ENCODE measurements at places on chromosomes 4 and X.

GRCh38 chr4:183798301-183799253, 106.5 kb upstream of the STOX2 start:
- DNase-seq = peak; percentile 42

DNA sequence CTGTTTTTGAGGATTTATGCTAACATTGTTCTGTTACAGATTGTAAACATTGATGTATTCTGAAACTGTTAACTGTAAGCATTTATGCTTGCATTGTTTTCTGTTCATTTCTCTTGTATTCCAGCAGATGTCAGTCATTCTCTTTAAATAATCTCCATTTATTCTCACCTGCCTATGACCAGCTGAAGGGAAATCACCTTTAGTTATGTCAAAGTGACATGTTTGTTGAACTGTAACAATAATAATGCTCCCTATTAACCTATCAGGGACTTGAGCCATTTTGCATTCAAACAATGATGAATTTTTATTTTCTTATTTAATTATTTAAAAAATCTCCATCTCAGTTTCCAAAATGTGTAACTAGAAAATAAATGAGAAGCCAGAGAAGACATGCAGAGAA, 58.0 kb downstream of the SPCS3 start:
- no peak for DNase-seq

- DNase-seq = no peak
These were observed 16.3 kb upstream of the PDK3 start for GRCh38 chrX:24448762-24449250.

DNA sequence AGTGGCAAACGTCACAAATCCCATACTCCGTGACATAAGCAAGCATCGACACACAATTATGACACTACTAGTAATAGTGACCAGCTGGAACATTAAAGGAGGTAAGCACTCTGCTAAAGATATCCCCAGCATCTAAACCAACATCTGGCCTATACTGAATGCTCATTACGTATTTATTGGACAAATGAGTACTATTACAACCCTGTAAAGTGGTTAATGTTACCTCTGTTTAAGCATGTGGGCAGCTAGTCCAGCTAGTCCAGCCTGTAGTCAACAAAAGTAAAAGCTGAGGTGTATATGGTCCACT, 419 bp upstream of the RPGR start:
- DNase-seq = no peak

- DNase-seq = peak; percentile 43
These were observed 16.4 kb downstream of the TCEANC start for GRCh38 chrX:13669246-13669737.

DNA sequence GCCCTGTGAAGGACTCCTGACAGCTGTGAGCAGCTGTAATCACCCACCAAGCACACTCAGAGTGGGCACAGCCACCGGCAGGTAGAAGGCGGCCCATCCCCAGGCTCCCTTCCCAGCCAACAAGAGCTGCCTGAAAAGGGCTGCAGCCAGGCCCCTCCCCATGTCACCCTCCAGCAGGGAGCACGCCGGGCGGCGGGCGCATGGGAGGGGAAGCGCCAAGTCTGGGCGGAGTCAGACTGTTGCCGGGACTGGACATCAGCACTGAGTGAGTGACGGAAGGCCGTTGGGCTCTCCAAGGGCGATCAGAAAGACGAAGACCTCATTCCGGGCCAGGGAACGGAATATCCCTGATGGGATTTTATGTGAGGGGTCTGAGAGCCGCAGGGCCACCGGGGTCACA, 82.1 kb downstream of the PPP2R2C start:
- DNase-seq = peak; percentile 35

- DNase-seq = no peak
These were observed 58.8 kb downstream of the PPP3CA start for GRCh38 chr4:101288365-101289145.

DNA sequence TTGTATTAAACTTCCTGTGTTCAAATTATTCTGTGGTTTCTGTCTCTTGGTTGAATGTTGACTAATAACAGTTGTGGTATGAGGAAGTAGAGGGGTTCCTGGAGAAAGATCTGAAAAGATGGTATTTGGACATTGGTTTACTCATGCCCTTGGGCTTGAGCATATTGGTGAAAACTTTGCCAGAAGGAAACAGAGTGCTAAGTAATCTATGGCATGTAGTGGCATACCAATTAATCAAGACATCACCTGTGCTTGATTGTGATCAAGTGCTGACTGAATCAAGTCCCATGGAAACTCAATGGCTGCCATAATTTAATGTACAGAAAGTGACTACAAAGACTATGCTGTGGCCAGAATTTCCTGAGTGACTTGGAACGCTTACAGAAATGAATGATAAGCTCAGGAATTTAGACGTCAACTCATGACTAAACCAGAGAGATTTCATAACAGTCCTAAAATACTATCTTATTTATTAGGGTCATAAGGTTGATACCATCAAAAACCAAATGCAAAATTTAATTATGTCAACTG, 2062.9 kb downstream of the ARAP2 start:
- no peak for DNase-seq

DNA sequence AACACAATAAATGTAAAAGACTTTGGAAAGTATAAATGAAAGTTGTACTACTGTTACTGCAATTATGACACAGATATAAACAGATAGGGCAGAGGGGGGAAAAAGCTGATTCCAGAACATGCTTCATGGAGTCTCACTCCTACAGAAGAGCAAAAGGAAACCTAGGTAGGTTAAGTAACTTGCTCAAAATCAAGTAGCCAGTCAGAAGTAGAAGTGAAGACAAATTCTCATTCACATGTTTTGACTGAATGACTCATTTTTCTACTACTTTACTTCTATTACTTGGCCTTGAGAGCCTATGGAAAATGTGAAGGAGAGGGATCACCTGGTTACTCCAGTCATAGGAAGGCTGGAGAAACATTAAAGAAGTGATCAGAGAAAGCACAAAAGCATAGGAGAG, 23.6 kb upstream of the RASGEF1B start:
- no peak for DNase-seq

GRCh38 chr4:112377171-112377570, 80.0 kb downstream of the ALPK1 start:
- no peak for DNase-seq

GRCh38 chrX:12702509-12703091, 88.6 kb upstream of the PRPS2 start:
- peak; percentile 5 for DNase-seq

DNA sequence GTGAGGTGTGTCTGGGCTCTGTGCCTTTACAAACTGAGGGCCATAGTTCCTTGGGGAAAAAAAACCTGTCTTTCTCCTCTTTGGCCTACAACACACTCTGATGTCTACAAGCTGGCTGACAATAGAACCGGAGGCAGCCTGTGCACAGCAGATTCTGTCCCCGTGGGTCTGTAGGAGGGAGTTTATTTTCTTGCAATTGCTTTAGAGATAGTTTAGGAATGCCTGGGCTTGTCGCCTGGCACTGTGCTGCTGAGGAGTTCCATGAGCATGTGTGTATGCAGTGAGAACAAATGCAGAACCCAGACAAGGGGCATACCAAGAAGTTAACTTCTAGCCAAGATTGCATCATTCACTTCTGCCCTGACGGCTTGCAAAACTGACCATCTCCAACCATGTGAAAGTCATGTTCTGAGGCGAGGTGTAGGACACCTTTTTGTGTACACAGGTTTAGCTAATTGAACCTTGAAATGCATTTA, 54.1 kb downstream of the CCNI start:
- DNase-seq = no peak

- DNase-seq = no peak
These were observed 66.0 kb upstream of the CHRNA9 start for GRCh38 chr4:40269133-40269532.

GRCh38 chrX:56281789-56282188, 49.6 kb downstream of the KLF8 start:
- peak; percentile 2 for DNase-seq

GRCh38 chrX:67612231-67612630, 68.4 kb downstream of the AR start:
- DNase-seq = no peak

DNA sequence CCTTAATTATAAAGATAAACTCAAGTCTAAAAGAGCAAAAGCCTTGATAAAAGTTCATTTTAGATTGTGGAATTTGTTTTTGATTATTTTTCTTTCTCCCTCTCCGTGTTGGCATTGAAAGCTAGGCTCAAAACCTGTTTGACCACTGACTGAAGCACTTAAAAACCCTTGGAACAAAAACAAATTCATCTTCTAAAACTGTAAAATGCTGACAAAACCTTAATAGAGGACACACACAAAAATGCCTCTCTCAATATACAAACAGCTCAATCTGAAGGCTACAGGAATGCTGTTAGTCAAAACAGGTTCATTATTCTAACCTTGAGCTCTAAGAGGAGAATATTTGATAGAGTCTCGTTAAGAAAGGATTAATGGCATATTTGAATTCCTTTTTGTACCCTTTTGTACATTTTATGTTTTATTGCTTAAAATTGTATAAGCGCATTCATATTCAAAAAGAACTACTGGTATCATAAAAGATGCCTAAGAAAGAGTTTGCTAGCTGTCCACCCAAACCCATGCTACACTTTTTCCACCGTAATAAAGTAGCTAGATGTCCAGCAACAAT, 74.3 kb upstream of the NAP1L5 start:
- DNase-seq = no peak
